ENCODE measurements at places on chromosomes 6 and 20.

DNA sequence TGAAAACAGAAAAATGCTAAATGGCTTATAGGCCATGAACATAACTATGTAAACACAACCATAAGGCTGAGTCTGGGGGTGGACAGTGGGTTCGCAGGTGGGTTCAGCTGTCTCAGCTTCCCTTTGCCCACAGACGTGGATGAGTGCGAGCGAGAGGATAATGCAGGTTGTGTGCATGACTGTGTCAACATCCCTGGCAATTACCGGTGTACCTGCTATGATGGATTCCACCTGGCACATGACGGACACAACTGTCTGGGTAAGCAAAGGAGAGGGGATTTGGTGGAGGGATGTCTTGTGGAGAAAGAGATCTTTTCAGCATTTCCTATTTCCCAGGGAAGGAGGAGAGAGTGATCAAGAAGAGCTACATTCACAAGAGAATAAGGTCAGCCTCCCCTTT is 14.7 kb downstream of the SCUBE3 start:
- no peak for DNase-seq

DNA sequence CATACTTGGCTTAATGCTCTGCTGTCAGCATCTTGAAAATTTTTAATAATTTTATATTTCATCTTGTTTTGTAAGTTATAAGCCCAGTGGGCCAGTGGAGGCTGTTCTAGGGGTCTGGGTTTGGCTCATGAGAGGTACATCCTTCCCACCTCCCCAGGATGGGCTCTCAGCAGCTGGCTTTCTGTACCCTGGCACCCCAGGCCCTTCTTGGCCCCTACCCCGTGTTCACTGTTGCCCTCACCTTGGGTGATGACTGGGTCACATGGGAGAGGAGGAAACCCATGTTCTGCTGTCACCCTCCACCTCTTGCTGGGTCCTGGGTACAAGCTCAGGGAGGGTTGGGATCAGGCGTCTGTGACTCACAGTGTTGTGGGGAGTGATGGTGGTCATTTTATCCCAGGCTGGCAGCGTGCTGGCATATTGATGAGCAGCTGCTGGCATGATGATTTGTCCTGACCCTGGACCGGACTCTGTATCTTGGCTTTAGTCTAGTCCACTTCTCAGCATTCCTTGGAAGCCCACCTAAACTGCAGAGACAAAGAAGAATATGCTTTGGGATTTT is 34.6 kb downstream of the SLC16A10 start:
- DNase-seq, result no peak

DNA sequence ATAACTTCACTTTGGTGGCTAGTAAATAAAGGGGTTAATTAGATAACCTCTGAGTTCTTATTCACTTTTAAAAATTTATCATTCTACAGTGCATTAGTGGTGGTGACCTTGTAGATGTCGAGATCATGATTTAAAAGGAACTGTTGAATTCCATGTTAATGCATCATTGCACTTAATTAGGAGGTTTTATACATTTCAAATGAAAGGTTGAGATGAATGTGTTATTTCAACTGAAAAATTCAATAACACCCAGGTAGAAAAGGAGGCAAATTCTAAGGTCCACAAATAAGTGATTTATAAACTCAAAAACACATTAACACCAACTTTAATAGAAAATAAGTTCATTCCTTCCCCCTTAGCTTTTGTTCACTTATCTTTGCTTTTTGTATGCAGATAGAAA is 58.3 kb upstream of the TMEM170B start:
- no peak for DNase-seq

DNA sequence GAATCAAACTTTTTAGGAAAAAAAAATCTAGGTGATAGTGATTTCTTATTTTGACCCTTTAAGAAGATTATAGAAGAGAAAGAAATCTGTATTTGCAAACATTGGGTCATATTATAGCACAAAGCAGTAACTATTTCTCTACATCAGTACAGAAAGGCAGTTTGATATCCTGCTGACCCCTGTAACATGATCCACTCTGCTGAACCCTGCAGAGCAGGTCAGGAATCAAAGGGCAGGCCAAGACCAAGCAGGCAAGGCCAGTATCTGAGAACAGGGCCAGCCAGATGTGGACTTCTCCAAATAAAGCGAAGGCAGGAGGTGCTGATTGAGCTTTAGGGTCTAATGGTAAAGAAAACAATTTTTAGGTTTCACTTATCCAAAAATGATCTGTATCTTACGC is 239.4 kb downstream of the PTPRK start:
- no peak for DNase-seq

- DNase-seq, result no peak
These were observed 73.2 kb downstream of the LY86 start for GRCh38 chr6:6661684-6662083.

- no peak for DNase-seq
These were observed 350.1 kb upstream of the HSF2 start for GRCh38 chr6:122049341-122049740.

DNA sequence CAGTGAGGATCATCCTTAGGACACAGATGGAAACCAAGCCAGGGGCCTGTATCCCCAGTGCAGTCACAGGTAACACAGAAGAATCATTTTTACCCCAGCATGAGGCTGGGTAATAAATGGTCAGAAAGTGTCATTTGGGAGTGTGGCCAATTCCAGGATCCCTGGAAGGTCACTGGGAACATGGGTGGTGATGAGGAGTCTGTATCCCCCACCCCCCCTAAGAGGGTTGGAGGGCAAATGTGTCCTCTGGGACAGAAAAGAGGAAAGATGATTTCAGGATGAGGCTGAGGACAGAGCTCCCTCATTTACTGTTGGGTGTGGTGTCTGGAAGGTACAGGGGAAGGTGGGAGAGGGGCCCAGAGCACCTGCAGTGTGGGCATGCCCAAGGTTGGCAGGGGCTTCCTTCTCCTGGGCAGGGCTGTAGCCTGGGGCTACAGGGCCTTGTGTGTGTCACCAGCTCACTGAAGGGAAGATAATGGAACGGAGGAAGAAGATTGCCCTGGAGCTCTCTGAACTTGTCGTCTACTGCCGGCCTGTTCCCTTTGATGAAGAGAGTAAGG is 34.5 kb downstream of the PLCG1 start:
- no peak for DNase-seq

- DNase-seq, result no peak
These were observed 82.2 kb upstream of the OPRM1 start for GRCh38 chr6:153956808-153957207.

DNA sequence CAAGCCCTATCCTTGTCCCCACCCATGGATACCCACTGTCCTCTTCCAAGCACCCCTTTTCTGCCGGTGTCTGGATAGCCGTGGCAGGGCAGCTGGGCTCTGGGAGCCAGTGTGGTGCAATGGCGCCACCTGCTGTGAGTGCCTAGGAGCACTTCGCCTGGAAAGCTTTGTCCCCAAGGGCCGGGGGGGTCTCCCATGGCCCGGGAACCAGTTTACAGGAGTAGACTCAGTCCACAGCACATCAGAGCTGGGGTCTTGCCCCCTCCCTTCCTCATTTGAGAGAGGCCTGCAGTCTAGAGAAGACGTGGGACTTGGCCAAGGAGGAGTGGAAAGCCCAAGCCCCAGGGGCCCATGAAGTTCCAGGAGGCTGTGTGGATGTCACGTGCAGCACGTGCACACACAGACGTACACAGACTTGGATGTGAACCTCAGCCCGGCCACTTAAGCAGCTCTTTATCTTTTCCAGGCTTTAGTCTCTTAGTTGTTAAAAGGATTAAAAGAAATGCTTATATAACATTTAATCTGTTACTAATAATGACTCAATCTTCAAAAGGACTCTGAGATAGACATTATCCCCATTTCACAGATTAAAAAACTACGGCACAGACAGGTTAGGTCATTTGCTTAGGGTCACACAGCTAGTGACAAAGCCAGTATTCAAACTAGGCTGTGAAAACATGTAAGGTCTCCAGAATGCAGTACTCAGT is 40.9 kb upstream of the CDH22 start:
- DNase-seq, result no peak

GRCh38 chr6:56475736-56476457 is 166.8 kb downstream of the DST start:
- no peak for DNase-seq

GRCh38 chr6:72250664-72251063 is 364.3 kb downstream of the RIMS1 start:
- DNase-seq, result no peak

DNA sequence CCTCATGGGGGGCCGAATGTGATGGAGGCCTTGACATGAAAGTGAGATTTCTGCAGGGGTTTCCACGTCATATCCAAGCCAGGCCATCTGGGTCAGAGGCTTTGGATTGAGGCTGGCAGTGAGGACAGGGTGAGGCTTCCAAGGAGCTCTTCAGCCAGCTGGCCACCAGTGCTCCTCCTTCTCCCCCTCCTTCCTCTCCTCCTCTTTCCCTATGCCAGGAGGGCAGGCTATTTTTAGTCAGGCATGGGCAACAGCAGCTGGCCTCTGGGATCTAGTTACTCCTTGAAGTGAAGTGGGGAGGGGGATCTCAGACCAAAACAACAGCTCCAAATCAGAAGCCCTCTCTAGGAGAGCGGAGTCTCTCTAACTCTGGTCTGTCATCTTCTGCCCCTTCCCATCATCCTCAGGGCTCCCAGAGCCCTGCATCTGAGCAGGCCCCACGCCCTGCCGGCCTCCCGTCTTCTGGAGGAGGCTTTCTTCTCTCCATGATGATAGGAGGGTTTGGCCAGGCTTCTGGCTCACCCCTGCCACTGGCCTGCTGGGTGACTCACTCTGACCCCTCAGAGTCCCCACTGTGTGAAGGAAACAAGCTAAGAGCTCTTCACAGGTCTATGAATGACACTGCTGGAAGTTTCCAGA is 612 bp downstream of the TNNC2 start:
- no peak for DNase-seq

- DNase-seq, result no peak
These were observed 8.9 kb upstream of the GFRA4 start for GRCh38 chr20:3671986-3672546.
